Hepatocyte (in vitro differentiated cells): ENCODE measurements at places on chromosomes 16 and 17. TPM values are rescaled to one million over a fixed set of nuclear protein-coding genes. Genes with fewer than 3 reads are reported as not detected.

FGF11 gene
- total RNA-seq, result 1.4 and 2.7 TPM in 2 replicates

KRTAP2-2 gene
- not detected in 2 replicates for total RNA-seq

GJD3 gene
- total RNA-seq, result 0.47 TPM in 1 of 2 replicates, not detected in the other

BAIAP3 gene
- 1.8 and 3.0 TPM in 2 replicates for total RNA-seq

CSH2 gene
- total RNA-seq, result 1.4 and 2.8 TPM in 2 replicates

ARHGDIG gene
- 0.48 TPM in 1 of 2 replicates, not detected in the other for total RNA-seq

PTX4 gene
- not detected in 2 replicates for total RNA-seq

CNOT1 gene
- total RNA-seq, result 113 and 127 TPM in 2 replicates

CLDN6 gene
- 258 and 297 TPM in 2 replicates for total RNA-seq

KRTAP2-1 gene
- not detected in 2 replicates for total RNA-seq

DNA sequence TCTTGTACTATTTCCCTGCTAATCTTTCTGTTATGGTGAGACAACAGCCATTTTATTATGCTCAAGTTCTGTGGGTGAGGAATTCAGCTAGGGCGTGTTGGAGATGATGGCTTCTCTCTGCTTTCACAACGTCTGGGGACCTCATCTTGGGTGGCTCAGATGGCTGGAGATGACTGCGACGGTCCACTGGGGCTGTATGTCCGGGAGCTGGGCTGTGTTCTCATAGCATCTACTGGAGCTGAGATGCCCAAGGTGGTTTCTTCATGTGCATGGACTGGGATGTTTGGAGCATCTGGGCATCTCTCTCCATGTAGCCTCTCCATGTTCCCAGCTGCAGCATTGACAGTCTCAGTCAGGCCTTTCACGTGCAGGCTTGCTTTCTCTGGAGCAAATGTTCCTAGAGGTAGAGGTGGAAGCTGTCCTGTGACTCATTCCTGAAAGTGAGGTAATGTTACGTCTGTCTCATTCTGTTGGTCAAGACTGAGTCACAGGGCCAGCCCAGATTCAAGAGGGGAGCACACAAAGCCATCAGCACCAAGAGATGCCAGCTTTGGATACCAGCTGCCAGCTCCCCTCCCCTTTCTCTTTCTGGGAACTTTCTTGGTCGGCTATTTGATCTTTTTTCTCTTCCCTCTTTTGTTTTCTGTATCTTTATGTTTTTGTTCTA, 96.2 kb downstream of the RAP1GAP2 start:
- peak; percentile 85 for DNase-seq

DNA sequence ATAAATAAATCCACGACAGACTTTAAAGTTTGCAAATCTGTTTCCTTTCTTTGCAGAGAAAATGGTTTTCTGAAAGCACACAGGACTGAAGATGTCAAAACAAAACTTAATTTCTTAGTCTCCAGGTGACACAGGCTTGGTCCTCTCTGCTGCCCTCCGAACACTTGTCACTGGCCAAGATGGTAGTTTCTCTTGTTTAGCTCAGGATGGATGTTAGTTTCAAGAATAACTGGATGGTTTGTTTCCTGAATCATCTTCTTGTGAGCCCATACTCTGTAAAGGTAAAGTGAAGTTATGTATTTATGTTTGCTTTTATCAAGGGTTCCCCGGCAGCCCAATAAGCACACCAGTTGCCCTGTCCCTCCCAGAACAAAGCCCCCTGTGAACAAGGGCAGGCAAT, 9.9 kb upstream of the FLCN start:
- no peak for DNase-seq

DNA sequence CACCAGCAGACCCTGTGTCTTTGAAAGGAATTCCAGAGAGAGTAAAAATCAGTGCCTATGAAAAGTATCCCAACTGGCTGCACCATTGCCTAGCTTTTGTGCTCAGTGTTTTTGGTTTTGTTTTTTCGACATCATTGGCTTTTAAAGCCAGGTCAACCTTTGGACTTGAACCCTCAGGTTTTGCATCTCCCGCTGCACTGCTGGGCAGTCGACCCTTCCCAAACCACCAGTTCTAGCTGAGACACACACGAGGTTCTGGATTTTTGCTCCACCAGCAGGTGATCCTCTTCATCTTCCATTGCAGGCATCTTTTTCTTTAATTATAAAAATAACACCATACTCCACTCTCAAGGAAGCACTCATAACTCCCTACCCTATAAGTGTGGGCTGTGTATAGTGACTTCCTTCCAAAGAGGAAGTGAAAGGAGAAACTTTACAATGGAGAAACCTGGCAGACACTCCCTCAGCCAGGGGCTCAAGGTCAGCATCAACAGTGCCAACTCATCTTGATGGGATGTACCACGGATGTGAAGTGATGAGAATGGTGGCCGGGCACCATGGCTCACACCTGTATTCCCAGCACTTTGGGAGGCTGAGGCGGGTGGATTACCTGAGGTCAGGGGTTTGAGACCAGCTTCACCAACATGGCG, 57.8 kb downstream of the BMERB1 start:
- DNase-seq, result no peak

- DNase-seq, result no peak
Observed at GRCh38 chr16:68664297-68664696, 19.2 kb downstream of the CDH3 start.

- no peak for DNase-seq
Observed at GRCh38 chr16:87074641-87075318, 242.4 kb downstream of the C16orf95 start.

- DNase-seq, result no peak
Observed at GRCh38 chr16:68770671-68771070, 33.6 kb downstream of the CDH1 start.

DNA sequence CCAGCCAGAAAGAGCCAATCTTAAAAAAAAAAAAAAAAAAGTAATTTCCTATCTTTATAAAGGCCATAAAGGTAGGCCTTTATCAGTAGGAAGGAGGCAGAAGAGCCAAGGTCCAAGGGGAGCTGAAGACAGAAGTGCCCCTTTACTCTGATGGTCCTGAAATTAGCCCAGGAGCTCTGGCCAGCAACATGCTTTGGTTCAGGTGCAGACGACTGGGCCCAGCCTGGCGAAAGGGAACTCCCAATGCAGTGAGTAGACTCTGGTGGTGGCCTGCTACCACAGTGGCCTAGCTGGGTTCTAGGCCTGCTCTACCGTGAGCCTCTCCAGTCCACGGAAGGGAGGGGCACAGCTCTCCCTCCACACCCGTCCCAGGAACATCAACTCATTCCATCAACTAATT, 23.1 kb upstream of the MEIOB start:
- DNase-seq, result no peak

GRCh38 chr17:5100832-5101231, 10.8 kb downstream of the ZNF232 start:
- DNase-seq, result no peak

- DNase-seq, result no peak
Observed at GRCh38 chr16:3854750-3855541, 25.6 kb downstream of the CREBBP start.

GRCh38 chr17:72465191-72466024, 344.6 kb downstream of the SOX9 start:
- DNase-seq, result peak; percentile 90

- no peak for DNase-seq
Observed at GRCh38 chr17:63500543-63501390, 22.4 kb upstream of the KCNH6 start.

- DNase-seq, result no peak
Observed at GRCh38 chr17:19650826-19651225, 2.3 kb downstream of the ALDH3A2 start.

GRCh38 chr16:75012380-75013081, 13.7 kb downstream of the ZNRF1 start:
- DNase-seq, result no peak

DNA sequence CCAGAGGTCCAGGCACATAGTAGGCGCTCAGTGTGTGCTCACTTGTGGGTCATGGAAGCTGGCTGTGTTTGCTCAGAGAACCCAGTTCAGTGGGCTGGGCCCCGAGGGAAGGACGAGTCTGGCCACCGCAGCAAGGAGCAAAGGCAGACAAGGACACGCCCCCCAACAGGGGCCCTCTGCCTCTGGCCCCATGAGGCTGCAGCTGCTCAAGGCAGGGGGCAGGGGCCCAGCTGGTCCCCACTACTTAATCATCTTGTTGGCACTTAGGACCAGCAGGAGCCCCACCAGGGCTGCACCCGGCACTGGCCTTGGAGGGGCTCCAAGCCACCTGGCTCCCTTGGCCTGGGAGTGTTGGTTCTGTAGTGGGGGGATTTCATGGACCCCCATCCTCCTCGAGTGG, 16.1 kb downstream of the KCNJ12 start:
- DNase-seq, result no peak

DNA sequence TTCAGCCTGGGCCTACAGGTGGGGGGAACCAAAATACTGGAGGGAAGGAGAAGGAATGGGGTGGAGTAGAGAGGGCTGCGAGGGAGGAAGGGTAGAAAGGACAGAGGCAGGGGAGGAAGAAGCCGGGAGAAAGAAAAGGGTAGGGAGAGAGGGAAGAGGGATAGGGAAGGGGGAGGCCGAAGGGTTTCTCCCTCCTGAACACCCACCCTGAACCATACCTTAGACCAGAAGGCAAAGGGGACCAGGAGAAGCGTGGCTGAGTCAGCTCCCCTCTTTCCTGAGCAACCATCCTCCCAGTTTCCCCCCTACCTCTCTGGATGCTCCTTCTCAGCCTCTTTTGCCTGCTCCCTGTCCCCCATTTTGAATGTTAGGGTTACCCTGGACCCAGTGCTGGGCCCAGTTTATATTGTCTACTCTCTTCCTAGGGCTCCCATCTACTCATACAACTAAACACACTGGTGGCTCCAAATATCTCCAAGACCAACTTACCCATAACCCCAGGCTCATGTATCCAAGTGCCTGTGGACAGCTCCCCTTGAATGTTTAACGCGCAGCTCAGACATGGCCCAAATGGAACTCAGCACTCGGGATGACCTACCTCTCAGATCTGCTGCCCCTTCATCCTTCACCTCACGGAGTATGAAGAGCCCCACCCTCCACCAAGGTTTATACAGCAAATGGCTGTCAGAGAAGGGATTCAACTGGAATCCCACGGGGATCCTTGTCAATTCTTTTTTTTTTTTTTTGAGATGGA, 7.8 kb downstream of the TSPOAP1 start:
- no peak for DNase-seq

- DNase-seq, result peak; percentile 84
Observed at GRCh38 chr16:84730406-84731106, 30.8 kb downstream of the USP10 start.

DNA sequence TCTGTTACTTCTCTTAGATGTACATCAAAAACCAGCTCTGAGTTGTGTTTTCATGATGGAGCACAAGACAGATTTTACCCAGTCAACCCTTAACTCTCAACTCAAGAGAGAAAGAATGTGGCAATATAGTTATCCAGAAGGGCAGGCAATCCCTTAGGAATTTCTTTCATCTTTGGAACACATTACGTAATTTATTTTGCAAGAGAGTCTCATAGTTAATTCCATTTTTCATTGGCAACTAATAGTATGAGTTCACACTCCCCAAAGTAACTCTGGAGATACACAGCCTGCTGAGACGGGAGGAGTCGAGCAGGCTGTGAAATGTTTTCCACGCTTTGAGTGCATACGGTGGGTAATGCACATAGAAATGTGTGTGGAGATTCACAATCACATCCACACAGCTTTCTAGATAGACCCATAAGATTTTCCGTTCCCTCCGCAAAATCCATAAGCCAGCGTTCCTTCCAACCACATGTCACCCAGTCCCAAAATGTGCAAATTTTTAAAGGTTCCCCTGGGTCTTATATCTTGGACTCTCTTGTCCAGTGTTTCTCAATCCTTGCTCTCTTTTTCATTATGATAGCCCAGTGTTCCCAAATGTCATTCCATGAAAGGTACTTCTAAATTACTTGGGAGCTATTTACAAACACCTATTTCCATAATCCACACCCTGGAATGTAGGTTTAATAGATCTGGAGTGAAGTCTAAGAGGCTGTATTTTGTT, 8.4 kb upstream of the CDRT4 start:
- DNase-seq, result peak; percentile 23

- no peak for DNase-seq
Observed at GRCh38 chr17:8002721-8003593, 542 bp downstream of the GUCY2D start.

DNA sequence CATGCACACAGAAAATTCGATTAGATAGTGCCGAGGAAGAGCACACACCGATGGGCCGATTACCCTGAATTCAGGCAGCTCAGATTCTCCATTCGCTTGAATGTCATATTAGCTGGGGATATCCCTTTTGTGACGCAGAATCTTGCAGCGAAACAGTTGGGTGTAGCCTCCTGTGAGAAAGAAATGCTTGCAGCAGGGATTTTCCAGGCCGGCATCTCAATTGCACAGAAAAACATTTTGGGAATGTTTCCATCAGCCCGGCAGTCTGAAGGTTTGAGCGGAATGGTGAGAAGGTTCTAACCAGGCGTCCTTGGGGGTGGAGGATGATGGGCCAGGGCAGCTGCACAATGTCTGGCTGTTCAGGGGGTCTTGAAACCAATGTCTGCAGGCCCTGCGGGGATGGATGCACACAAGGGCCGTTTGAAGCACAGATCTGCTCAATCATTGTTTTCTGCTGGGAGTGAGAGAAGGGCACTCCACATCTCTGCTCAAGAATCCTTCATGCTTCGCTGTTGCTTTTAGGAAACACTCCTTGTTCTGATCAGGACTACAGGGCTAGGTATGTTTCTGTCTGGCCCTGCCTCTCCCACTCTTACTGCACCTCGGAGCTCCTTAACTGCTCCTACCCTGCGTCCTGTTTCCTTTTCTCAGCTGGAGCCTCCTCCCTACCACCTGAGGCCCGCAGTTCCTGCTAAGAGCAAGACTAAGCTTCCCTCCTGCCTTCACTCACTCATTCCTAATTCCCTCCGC, 94.6 kb downstream of the CMIP start:
- no peak for DNase-seq

DNA sequence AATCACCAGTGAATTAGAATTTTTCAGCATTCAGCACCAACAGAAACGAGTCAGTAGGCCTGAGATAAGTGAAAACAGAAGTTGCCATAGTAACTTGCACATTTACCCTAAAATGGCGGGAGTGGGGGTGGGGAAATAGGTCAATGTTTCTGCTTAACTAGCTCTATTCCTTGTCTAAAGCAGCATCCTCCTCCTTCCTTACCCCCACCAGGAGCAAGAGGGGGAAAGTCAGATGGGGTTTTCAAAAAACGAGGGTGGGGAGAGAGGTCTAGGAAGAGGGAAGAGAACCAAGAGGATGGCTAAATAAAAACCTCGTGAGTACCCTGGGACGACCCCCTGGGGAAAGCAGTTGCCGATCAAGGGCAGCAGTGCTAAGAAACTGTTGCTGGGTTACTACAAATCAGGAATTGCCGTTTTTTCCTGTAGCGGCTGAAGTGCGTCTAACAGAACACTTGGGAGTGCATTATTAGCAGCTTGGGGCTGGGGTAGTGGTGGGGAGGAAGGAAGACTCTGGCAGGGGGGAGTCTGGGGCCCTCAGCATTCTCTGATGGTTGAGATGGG, 34.4 kb upstream of the MNT start:
- DNase-seq, result peak; percentile 23

- DNase-seq, result no peak
Observed at GRCh38 chr16:26802440-26802839, 264.3 kb upstream of the C16orf82 start.

GRCh38 chr17:64413513-64413912, 22.9 kb upstream of the PECAM1 start:
- DNase-seq, result no peak
